NAMALWA (cell line): ENCODE measurements at places on chromosomes 5 and 9.

DNA sequence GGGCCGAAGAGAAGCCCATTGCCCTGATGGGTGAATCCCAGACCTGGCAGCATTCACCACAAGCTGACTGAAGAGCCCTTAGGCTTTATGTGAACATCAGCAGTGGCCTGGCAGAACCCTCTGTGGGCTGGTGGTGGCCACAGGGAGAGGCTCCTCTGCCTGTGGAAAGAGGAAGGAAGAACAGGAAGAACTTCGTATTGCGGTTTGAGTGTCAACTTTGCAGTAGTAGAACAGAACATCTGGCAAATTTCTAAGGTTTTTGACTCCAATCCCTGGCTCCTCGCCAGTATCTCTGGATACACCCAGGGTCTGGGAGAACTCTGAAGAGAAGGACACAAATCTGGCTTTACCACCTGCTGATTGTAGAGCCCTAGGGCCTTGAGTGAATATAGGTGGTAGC lies 356.4 kb upstream of the GRAMD2B start:
- no peak for DNase-seq

DNA sequence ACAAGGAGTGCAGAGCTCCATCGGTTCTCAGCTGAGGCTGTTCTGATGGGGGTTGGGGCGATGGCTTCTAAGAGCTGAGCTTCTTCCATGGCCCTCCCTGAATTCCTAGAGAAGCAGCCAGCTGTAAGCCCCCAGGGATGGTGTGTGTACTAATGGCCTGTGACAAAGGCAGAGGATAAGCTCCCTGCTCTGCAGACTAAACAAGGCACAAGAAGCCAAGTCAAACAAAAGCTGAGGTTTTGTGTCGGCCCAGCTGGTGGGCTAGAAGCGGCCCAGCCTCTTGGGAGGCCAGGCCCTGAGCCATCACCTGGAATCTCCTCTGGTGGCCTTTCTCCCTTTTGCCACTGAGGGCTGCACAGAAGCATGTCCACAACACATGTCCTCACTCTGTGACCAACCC lies 75.0 kb upstream of the XPA start:
- no peak for DNase-seq

DNA sequence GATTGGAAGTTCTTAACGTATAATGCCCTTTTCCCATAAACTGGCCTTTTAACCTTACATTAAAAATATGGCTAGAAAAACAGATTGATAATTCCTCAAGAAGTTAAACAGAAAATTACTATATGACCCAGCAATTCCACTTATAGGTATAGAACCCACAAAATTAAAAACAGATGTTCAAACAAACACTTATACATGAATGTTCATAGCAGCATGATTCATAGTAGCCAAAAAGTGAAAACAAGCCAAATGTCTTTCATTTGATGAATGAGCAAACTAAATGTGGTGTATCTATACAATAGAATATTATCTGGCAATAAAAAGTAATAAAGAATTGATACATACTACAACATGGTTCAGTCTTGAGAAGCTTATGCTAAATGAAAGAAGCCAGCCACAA lies 35.5 kb downstream of the POU5F2 start:
- no peak for DNase-seq

DNA sequence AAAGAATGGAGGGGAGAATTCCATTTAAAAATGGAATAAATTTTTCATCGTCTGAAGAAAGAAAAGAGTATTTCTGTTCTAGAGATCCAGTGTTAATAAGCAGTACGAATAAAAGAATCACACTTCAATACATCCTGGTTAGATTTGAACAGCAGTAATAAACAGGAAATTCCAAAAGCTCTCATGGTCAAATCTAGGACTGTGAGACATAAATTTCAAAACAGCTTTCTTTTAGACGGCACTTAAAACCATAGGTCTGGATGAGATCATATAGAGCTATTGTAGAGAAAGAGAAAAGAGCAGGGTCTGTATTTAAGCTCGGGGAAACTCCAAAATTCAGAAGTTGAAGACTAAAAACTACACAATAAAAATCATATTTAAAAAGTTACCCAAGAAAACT lies 1006.9 kb upstream of the CTNND2 start:
- DNase-seq = no peak

GRCh38 chr9:124084087-124084486 lies 72.5 kb downstream of the LHX2 start:
- no peak for DNase-seq

DNA sequence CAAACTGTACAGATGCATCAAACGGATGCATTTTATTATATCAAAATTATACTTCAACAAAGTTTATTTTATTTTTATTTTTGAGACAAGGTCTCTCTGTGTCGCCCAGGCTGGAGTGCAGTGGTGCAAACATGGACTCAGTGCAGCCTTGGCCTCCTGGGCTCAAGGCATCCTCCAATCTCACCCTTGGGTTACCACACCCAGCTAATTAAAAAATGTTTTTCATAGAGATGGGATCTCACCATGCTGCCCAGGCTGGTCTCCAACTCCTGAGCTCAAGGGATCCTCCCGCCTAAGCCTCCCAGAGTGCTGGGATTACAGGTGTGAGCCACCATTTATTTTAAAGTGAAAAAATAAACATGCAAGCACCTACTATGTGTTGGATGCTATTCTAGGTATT lies 40.1 kb upstream of the STXBP1 start:
- no peak for DNase-seq

GRCh38 chr5:67363180-67363709 lies 166.6 kb upstream of the CD180 start:
- DNase-seq = no peak

- DNase-seq = no peak
Observed at GRCh38 chr5:17428176-17428800, 69.7 kb upstream of the TAF11L2 start.
